ENCODE measurements at places on chromosomes 7 and 10. TPM values are rescaled to one million over a fixed set of nuclear protein-coding genes. Genes with fewer than 3 reads are reported as not detected.

MSS51 gene
- 1.9 TPM for total RNA-seq

- no peaks in the 10 kb centered on the region for H3K27me3 ChIP-seq
- H3K4me1 ChIP-seq = peaks cover 86% of the 10 kb centered on the region
- peak overlapping the region; percentile 88 for H3K4me3 ChIP-seq
- H3K27ac ChIP-seq = peak overlapping the region; percentile 98
- DNase-seq = peak; percentile 46
- H3K36me3 ChIP-seq = peaks cover 90% of the 10 kb centered on the region
These were observed 5.8 kb downstream of the ZSCAN25 start for GRCh38 chr7:99622596-99622995.

FOXP2 gene
- not detected for total RNA-seq

ATG9B gene
- total RNA-seq = 6.9 TPM

PNLIPRP2 gene
- total RNA-seq = not detected

DNA sequence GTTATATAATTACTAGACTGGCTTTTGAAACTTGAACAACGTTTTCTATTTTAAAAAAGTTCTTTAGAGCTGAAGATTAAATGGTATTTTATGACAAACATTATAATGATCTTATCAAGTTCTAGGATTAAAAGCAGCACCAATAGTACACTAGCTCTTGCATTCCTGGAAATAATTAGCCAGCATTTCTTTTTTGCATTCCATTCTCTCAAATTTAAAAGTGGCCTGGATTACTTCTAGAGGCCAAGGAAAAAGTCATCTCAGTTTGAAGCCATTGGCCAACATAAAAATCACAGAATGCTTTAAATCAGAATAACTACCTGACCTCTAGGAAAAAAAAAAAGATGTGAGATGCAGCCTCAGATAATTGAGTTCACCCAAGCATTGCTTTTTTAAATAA is 1326.4 kb upstream of the SORCS1 start:
- no peak overlapping the region for H3K4me3 ChIP-seq
- H3K27ac ChIP-seq = no peak overlapping the region
- DNase-seq = no peak
- no peaks in the 10 kb centered on the region for H3K4me1 ChIP-seq
- no peaks in the 10 kb centered on the region for H3K36me3 ChIP-seq
- no peaks in the 10 kb centered on the region for H3K27me3 ChIP-seq

DNA sequence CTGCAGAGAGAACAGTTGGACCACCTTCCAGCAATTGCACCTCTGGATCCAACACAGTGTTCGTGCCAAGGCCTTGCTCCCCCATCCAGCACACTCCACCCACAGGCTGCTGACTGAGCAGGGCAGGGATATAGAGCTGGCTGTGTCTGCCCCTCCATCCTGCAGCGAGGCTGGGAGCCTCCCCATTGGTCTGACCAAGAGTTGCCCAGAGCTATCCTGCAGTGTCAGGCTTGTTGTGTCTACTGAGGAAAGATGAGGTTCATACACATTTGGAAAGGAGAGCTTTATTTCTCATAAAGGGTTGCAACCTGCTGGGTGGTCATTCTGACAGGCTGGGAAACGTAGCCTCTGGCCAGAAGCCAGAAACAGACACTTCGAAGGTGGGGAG is 27.1 kb downstream of the PRF1 start:
- H3K4me1 ChIP-seq = peaks cover 44% of the 10 kb centered on the region
- H3K36me3 ChIP-seq = no peaks in the 10 kb centered on the region
- H3K27ac ChIP-seq = peak overlapping the region; percentile 9

MYL10 gene
- total RNA-seq = not detected

DNA sequence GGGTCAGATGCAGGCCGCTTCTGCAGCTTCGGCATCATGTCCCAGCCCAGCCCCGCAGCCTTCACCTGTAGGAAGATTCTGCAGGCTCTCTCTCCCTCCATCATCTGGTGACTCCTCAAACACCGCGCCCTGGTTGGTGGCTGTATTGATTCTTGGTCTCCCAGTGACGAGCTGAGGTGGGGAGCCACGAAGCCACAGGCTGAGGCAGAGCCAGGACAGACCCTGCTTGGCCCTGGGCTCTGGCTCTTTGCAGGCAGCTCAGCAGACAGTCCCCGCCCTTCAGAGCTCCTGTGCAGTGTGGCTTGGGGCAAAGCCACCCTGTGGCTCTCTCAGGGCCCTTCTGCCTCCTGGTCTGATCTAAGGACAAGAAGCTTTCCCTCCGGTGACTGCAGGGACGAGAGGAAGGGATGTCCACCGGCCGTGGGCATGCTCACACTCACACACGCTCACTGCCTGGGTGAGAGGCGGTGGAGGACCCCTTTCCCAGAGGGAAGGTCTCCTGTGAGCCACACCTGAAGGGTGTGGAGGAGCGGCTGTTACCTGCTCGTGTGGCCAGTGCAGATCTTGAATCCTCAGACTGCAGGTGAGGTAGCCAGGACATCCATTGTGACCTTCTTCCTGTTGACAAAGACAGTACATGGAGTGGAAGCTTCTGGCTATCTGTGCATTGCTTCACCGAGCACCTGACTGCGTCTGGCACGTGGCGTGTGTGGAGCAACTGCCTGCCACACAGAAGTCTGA is 79.6 kb downstream of the INPP5A start:
- H3K4me1 ChIP-seq = peaks cover 22% of the 10 kb centered on the region
- H3K4me3 ChIP-seq = no peak overlapping the region
- H3K27ac ChIP-seq = no peak overlapping the region

TMEM225B gene
- 0.57 TPM for total RNA-seq

- H3K27ac ChIP-seq = no peak overlapping the region
- no peak overlapping the region for H3K4me3 ChIP-seq
- DNase-seq = no peak
- no peaks in the 10 kb centered on the region for H3K4me1 ChIP-seq
- H3K36me3 ChIP-seq = peaks cover 30% of the 10 kb centered on the region
- no peaks in the 10 kb centered on the region for H3K27me3 ChIP-seq
These were observed 10.3 kb downstream of the SUN1 start for GRCh38 chr7:842431-843031.

DNA sequence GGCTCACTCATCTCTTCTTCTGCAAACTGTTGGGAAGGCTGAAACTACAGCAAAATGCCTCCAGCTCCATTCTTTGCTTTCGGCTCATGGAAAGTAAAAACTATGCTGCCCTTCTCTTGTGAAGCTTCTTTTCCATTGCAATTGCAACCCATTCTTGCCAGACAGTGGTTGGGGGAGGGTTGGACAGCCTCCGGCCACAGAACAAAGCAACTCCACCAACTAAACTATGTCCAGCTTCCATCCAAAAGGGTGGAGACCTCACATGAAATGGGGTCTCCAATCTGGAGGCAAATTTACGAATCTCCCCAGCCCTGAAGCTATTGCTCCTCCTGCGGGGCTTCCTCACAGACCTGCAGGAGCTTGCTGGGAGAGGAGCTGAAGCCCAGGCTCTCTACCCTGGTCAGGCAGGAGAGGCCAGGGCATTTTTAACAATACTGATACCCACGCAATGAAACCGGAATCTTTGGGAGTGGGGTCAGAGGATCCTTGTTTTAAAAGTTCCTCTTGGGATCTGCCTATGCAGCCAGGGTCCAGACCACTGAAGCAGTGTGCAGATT is 549 bp downstream of the GPNMB start:
- no peaks in the 10 kb centered on the region for H3K36me3 ChIP-seq
- peaks cover 60% of the 10 kb centered on the region for H3K27me3 ChIP-seq
- no peak overlapping the region for H3K4me3 ChIP-seq
- no peak for DNase-seq
- H3K27ac ChIP-seq = no peak overlapping the region

CALML3 gene
- total RNA-seq = not detected

DNA sequence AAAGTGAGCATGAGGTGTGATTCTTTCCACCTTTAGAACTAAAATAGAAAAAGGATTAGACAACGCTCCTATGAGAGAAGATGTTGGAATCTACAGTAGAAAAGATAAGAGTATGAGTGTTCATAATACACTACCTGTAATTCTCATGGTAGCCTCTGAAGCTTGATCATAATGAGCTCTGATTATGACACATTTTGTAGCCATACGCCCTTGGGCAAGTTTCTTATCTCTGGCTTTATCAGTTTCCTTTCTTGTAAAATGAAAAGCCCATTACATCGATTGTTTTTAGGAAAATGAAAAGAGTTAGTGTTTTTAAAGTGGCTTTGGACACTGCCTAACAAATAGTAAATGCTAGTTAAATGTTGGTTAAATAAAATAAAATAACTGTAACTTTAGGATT is 22.4 kb upstream of the PRSS58 start:
- H3K4me1 ChIP-seq = peaks cover 6% of the 10 kb centered on the region
- peaks cover 35% of the 10 kb centered on the region for H3K27me3 ChIP-seq
- H3K27ac ChIP-seq = no peak overlapping the region
- H3K4me3 ChIP-seq = no peak overlapping the region

COL13A1 gene
- total RNA-seq = not detected

All from activated CD4-positive, alpha-beta T cell treated with anti-CD3 and anti-CD28 coated beads for 36 hours (primary cell).